Activated CD4-positive, alpha-beta memory T cell treated with anti-CD3 and anti-CD28 coated beads for 36 hours (primary cell): ENCODE measurements at places on chromosomes 1 and 21. TPM values are rescaled to one million over a fixed set of nuclear protein-coding genes. Genes with fewer than 3 reads are reported as not detected.
A peak's percentile ranks its signal among the peaks of the same experiment; 100 is the strongest.

The SLC44A5 gene
- total RNA-seq = 0.40 TPM

The FAM151A gene
- not detected for total RNA-seq

The TMEM200B gene
- total RNA-seq = 2.1 TPM

The OVAAL gene
- total RNA-seq = not detected

The GJA8 gene
- total RNA-seq = not detected

The CCDC27 gene
- total RNA-seq = not detected

DNA sequence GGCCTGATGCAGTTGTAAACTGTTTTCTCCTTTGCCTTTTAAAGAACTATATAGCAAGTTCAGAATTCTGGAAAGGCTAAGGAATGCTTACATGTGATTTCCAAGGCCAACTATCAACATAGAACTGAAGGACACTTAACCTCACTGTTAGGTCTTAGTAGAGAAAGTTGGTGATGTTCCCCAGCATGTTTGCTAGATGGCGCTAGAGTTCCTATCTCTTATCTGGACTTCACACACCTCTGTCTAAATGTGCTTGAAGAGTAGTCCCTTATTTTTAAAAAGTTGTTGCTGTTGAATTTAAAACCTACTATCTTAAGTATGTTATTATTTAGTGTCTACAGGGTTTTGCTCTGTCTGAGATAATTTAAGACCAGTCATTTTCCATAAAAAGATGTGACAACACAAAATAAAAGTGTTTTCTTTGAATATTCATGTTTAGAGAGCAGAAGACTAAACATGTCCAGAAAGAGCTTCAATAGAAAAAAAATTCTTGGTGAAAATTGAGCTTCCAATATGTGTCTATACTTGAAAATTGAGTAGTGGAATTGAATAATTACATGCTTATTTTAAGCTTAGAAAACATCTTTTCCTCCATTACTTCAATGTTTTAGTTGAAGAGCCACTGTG is 237.3 kb downstream of the S1PR1 start:
- DNase-seq = no peak

DNA sequence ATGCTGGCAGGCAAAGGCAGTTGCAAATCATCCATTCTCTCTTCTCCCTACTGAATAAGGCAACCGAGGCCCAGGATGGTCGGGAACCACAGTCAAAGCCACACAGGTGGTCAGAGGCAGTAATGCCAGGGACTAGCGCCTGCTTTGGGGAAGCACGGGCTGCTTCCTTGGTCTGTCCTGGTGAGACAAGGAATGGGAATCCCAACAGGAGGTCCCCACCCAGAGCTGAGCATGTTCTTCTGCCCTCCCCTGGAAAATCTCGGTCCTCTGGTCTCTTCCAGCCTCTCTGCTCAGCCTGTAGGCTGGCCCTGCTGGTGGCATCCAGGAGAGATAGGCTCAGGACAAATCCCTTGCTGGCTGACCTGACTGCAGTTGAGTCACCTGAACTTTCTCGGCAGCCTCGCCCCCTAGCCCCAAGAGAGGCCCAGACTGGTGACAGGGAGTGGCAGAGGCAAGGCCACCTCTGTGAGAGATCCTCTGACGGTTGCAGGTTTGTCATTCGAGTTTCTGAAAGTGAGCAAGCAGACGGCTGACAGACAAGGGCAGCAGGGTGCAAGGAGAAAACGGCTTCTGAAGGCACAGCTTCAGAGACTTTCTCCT is 5.8 kb downstream of the OLIG1 start:
- DNase-seq = peak; percentile 16

DNA sequence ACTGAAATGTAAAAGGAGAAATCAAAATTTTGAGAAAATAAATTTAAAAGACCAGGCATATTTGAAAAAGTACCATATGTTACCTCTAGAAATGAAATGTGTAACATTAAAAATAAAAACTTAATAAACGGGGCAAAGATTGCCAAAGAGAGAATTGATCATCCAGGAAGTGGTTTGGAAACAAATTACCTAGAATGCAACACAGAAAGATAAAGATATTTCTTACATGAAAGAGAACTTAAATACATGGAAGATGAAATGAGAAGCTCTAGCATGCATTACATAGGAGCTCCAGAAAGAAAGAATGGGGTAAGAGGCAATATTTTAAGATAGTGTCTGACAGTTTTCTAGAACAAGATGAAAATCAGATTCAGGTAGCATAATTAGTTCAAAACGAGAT is 235.9 kb upstream of the IRF2BP2 start:
- DNase-seq = no peak

DNA sequence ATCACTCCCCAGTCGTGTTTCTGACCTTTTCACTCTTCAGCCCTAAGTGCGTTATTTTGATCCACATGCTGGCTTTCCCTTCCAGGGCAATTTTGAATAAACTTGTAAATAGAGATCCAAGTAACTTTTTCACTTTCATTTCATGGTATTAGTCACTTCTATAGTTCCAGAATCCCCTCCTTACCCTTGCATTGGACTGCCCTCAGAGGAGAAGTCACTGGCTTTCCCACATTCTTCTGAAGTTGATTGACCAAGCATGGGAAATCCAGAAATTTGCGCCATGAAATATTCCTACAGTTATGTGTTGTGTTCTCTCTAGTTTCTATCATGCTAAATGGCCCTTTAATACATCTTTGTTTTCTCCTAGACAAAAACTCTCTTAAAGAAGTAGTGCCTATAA is 177.3 kb upstream of the GORAB start:
- DNase-seq = no peak

GRCh38 chr21:35401476-35401875 is 352.4 kb upstream of the RUNX1 start:
- no peak for DNase-seq

- DNase-seq = no peak
Observed at GRCh38 chr1:42960566-42961311, 2.1 kb upstream of the SLC2A1 start.

DNA sequence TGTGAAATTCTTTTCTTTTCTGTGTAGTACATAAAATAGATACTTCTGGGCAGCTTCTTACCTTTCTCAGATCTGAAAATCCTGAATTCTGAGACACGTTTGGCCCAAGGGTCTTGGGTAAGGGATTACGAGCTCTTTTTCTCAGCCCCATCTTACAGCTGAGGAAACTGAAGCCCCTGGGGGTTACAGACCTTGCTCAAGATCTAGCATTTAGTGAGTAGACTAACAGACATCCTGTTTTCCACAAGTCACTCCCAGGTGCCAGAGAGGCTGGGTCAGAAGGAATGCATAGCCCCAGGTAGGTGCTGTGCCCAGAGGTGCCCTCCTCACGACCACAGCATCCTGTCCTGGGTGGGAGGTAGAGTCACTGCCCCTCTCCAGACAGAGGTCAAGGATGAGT is 13.2 kb upstream of the CREG1 start:
- no peak for DNase-seq

DNA sequence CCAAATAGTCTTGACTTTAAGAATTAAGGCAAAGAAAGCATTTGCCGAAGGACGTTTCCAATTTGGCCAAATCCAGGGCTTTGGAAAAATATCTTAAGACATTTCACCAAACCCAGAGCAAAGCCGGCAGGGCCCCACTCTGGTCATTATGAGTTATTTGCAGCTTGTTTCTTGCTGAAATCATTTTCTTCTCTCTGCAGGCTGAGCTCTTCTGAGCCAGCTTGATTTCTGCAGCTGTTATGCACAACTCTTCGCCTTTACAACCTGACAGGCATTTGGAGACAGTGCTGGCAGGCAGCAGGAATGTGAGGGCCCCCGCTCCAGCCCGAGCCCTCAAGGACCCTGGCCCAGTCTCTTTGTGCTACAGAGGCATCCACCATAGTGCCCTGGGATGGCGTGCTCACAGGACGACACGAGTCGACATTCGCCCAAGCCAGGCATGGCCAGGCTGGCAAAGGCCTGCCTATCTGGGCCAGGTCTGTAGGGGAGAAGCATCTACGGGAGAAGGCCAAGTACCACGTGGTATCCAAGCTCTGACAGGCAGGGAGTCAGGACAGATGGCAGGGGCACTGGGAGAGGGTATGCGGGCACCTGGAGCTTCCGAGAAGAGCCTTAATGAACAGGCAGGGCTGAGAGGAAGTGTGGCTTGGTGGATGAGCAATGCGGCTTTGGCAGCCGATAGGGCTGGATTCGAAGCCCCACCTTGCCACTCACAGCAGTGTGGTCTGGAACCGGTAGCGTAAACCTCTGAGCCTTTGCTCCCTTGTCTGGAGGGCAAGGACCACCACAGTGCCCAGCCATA is 32.3 kb downstream of the SYF2 start:
- DNase-seq = no peak

DNA sequence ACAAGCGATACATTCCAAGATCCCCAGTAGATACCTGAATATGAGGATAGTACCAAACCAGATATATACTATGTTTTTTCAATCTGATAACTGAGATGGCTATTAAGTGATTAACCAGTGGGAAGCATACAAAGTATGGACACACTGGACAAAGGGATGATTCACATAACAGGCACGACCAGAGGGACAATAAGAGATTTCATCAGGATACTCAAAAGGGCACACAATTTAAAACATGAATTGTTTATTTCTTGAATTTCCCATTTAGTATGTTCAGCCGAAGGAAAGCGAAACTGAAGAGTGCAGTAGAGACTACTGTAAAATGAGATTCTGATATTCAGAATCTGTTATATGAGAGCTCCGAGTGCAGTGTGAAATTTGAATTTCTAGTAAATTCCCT is 10.6 kb downstream of the ZZZ3 start:
- DNase-seq = no peak

- no peak for DNase-seq
Observed at GRCh38 chr1:76465030-76465429, 390.5 kb downstream of the ST6GALNAC3 start.

DNA sequence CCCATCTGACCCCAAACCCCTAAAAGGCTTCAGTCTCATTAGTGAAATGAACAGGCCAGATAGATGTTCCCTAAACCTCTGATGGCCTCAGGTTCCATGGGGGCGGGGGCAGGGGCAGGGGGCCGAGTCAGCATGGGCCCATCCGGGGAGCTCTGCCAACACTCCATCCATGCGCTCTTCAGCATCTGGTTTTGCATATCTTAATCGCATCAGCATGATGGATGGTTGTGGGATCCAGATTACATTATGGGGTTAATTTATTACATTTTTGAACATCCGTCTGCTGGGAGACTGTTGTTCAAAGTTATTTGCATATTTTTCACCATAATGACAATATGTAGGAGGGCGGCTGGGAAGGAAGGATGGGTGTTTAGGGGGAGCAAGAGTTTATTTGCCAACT is 3.1 kb upstream of the MAD2L2 start:
- DNase-seq = no peak

- DNase-seq = peak; percentile 36
Observed at GRCh38 chr1:58968360-58968952, 184.6 kb upstream of the JUN start.

DNA sequence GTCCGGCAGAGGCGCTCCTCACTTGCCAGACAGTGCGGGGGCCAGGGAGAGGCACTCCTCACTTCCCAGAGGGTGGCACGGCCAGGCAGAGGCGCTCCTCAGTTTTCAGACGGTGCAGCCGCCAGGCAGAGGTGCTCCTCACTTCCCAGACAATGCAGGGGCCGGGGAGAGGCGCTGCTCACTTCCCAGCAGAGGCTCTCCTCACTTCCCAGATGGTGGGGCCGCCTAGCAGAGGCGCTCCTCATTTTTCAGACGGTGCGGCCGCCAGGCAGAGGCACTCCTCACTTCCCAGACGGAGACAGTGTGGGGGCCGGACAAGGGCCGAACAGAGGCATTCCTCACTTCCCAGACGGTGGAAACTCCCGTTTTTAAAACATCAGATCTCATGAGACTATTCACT is 238.4 kb upstream of the CACYBP start:
- no peak for DNase-seq

GRCh38 chr1:41365772-41366454 is 4.7 kb downstream of the FOXO6 start:
- peak; percentile 41 for DNase-seq

GRCh38 chr21:40208948-40209345 is 341.7 kb downstream of the PCP4 start:
- no peak for DNase-seq

GRCh38 chr1:229199261-229200243 is 71.4 kb upstream of the RAB4A start:
- DNase-seq = no peak

DNA sequence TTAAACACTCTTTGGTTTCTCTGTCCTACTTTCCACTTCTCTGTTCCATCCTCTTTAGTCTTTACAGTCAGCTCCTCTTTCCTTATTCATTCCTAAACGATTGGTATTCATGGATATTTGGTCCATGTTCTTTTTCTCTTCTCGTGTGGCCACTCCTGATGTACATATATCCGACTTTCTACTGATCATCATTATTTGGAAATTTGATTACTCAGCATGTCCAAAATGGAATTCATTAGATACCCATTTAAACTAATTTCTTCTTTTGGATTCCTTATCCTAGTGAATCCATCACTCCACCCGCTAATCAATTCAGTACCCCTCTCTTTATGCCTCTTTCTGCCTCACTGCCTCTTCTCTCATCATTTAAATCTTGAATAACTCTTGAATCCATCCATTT is 43.8 kb upstream of the TNFSF18 start:
- DNase-seq = no peak

GRCh38 chr1:96365076-96365475 is 356.5 kb upstream of the PTBP2 start:
- no peak for DNase-seq

GRCh38 chr1:94093996-94094395 is 27.0 kb downstream of the ABCA4 start:
- DNase-seq = no peak

GRCh38 chr1:178574345-178574744 is 61.4 kb downstream of the TEX35 start:
- no peak for DNase-seq

- no peak for DNase-seq
Observed at GRCh38 chr1:8465013-8465412, 147.1 kb downstream of the SLC45A1 start.

- DNase-seq = peak; percentile 49
Observed at GRCh38 chr1:156627313-156627880, 8.2 kb downstream of the HAPLN2 start.

DNA sequence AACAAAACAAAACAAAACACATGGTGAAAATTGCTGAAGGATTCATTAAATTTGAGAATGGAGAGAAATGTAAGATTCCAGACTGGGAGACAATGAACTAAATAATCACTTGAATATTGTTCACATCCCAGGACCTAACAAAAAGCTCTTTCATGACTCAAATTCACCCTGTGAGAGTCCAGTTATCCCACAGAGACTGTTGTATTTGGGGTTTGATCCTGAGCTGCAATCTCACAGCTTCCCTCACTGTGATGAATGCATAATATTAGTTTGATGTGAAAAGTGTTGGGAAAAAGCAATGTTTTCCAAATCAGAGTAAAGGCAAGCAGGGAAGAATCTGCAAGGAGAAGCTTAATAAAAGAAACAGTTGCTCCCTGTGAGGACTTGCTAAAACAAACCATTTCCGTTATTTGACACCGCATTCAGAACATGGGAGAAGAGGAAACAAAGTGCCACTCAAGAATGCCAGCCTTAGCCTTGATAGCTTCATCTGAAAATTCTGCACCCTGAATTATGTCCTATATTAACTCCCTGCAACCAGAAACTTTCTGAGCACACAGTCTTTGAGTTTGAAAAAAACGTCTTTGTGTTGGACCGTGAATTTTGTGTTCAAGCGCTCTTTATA is 208.8 kb downstream of the DAB1 start:
- DNase-seq = no peak
